Panc1 (cell line): ENCODE measurements at places on chromosomes 2 and 18.

GRCh38 chr2:63788071-63788470 lies 53.6 kb upstream of the UGP2 start:
- no peaks in the 10 kb centered on the region for H3K4me1 ChIP-seq
- H3K27ac ChIP-seq = no peak overlapping the region
- H3K36me3 ChIP-seq = no peaks in the 10 kb centered on the region
- no peaks in the 10 kb centered on the region for H3K27me3 ChIP-seq
- no peak overlapping the region for H3K4me3 ChIP-seq
- DNase-seq = no peak

DNA sequence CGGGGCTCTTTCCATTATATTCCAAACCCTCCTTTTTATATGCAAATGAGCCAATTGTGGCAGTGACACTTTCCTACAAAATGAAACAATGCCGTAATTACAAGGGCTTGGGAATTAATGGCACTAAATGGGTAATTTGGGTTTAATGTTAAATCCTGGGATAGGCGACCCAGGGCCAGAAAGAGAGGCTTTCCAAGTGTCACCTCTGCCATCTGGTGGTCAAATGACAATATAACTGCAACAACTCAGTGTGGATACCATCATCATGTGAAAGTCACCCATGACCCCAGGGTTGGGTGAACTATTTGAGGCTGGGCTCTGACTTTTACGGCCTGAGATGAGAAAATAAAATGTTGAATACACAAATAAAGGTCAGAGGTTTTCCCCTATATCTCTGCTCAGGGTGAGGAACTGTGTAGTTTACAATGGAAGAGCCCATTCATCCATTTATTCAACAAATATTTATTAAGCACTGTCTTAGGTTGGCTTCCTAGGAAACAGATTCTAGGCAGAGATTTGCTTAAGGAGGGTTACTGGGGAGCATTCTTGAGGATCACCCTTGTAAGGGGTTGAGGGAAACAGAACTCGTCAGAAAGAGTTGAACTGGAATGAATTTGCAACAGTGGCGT lies 13.6 kb upstream of the THADA start:
- H3K4me3 ChIP-seq = no peak overlapping the region
- peaks cover 5% of the 10 kb centered on the region for H3K4me1 ChIP-seq
- peak; percentile 50 for DNase-seq

DNA sequence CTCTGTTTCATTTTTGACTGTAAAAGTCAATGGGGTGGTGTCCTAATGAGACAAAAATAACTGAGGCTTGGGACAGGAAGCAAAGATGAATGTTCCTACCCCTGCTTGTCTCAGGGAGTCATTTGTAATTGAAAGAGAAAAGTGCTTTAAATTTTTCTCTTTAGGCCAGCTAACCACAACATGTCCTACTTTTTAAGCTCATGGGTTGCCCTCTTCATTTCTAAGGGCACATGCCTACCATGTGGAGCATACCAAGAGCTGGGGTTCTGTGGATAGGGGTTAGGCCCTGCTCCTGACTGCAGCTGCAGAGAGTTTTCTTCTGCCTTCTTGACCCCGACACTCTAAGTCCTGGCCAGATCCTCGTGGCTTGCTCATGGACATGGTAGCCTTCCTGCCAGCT lies 96.8 kb upstream of the ARL4C start:
- no peaks in the 10 kb centered on the region for H3K36me3 ChIP-seq
- no peaks in the 10 kb centered on the region for H3K27me3 ChIP-seq
- H3K4me1 ChIP-seq = no peaks in the 10 kb centered on the region
- no peak overlapping the region for H3K4me3 ChIP-seq
- H3K27ac ChIP-seq = no peak overlapping the region
- DNase-seq = no peak

DNA sequence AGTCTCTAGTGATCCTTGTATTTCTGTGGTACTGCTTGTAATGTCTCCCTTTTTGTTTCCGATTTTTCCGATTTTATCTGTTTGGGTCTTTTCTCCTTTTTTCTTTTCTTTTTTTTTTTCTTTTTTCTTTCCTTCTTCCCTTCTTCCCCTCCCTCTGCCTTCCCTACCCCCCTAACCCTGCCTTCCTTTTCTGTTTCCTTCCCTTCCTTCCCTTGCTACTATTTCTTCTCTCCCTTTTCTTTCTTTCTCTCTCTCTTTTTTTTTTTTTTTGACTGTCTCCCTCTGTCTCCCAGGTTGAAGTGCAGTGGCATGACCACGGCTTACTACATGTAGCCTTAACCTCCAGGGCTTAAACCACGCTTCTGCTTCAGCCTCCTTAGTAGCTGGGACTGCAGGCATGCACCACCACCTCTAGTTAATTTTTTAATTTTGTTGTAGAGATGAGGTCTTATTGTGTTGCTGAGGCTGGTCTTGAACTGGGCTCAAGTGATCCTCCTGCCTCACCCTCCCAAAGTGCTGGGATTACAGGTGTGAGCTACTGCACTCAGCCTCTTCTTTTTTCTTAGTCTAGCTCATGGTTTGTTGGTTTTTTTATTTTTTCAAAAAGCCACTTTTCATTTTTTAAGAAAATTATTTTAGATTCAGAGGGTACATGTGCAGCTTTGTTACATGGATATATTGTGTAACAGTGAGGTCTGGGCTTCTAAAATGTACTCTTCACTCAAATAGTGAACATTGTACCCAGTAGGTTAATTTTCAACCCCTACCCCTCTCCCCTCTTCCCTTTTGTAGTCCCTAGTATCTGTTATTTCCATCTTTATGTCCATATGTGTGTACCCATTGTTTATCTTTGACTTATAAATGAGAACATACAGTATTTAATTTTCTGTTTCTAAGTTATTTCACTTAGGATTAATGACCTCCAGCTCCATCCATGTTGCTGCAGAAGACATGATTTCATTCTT lies 24.7 kb downstream of the CCDC138 start:
- peaks cover 11% of the 10 kb centered on the region; the same call in 1 of the 2 replicates for H3K36me3 ChIP-seq
- no peak for DNase-seq
- no peak overlapping the region for H3K27ac ChIP-seq
- no peaks in the 10 kb centered on the region for H3K4me1 ChIP-seq
- no peaks in the 10 kb centered on the region for H3K27me3 ChIP-seq
